Hematopoietic multipotent progenitor cell treated with erythropoietin and hydrocortisone succinate and interleukin-3 and kit ligand, for 15 days (in vitro differentiated cells): ENCODE measurements at places on chromosomes 3 and 15.

GRCh38 chr3:40130721-40131120, 178.8 kb upstream of the EIF1B start:
- DNase-seq, result no peak

DNA sequence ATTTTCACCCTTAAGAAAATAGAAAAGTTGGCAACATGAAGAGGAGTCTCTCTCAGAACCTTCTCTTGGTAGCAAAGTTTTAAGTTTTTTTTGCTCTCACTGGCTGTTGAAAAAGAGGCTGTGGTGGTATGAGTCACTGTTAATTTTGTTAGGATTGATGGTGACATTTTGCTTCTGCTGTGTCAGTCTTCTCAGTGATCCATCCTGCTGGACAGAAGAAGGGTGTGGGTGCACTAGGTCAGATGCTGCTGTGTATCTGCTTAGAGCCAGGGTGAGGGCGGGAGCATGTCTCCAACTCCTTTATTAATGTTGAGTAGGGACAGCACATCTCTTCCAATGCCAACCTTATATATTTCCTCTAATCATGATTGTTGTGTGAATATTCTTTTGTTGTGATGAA, 369.5 kb downstream of the FEZF2 start:
- DNase-seq, result no peak

GRCh38 chr15:90268415-90268814, 2.9 kb downstream of the NGRN start:
- no peak for DNase-seq

GRCh38 chr3:37279236-37279635, 104.9 kb upstream of the LRRFIP2 start:
- no peak for DNase-seq

GRCh38 chr3:101379658-101380376, 59.4 kb upstream of the IMPG2 start:
- DNase-seq, result no peak

DNA sequence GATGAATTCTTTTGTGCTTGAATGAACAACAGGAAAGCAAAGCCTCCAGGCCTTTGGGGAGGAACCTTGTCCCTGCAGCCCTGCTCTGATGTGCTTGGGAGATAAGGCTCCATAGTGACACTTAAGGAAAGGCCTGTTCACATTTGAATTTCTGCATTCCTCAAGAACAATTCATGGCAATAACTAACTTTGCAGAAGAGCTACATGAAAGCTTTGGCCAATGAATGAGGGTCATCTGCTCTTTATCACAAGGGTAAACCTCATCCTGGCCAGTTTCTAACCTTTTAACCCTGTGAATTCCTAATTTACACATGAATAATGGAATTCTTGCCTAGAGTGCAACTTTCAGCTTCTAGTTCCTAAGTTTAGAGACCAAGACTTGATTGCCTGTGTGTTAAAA, 5.6 kb downstream of the PRTG start:
- no peak for DNase-seq

GRCh38 chr3:188855675-188856074, 316.1 kb upstream of the TPRG1 start:
- DNase-seq, result no peak

DNA sequence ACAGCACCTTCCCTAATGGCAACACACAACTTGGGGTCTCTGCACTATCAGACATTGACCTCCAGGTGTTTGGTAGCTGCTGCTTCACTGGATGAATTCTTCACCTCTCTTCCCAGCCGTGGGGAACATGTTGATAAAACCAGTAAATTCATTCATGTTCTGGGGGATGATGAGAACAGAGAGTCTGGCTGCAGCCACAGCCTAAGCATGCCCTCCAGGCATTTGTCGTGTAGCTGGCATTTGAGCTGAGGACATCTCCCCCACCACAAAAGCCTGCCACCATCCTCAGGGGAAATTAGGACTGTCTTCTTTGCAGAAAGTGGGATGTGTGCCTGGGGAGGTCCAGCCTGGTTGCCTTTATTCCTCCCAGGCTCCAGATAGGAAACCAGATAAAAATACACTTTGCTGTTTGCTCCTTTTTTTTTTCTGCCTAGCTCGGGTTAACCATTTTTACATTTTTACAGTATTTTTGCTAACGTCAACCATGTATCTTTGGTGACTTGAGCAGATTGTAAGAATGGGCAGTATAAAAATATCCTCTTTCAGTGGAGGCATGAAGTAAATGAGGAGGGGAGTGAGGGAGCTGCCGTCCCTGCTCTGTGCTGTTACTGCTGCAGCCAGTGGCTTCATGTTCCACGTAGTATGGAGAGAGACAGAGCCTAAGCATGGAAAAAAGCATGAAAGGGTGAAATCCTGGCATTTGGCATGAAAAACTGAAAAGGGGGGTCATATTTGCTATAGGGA, 444.0 kb downstream of the EPHB1 start:
- no peak for DNase-seq

- DNase-seq, result no peak
Measured at GRCh38 chr3:186979852-186980251, 49.5 kb downstream of the ST6GAL1 start.

DNA sequence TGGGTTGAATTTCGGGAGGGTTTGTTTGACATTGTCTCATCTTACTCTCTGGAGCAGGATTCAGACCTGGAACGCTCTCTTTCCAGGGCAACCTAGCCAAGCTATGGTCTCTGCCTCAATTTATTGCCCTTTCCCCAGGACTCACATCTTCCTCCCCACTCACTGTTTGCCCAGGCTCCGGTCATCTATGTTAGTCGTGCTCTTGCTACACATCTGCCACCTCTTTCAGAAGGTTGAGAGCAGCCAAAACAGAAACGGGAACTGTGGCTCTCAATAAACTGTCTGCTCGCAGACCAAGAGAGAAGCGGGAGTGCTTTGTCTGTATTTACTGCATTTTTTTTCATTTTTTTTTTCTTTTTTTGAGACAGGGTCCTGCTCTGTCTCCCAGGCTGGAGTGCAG, 81.6 kb downstream of the ST6GAL1 start:
- no peak for DNase-seq

- no peak for DNase-seq
Measured at GRCh38 chr15:44136991-44137477, 58.0 kb downstream of the FRMD5 start.

DNA sequence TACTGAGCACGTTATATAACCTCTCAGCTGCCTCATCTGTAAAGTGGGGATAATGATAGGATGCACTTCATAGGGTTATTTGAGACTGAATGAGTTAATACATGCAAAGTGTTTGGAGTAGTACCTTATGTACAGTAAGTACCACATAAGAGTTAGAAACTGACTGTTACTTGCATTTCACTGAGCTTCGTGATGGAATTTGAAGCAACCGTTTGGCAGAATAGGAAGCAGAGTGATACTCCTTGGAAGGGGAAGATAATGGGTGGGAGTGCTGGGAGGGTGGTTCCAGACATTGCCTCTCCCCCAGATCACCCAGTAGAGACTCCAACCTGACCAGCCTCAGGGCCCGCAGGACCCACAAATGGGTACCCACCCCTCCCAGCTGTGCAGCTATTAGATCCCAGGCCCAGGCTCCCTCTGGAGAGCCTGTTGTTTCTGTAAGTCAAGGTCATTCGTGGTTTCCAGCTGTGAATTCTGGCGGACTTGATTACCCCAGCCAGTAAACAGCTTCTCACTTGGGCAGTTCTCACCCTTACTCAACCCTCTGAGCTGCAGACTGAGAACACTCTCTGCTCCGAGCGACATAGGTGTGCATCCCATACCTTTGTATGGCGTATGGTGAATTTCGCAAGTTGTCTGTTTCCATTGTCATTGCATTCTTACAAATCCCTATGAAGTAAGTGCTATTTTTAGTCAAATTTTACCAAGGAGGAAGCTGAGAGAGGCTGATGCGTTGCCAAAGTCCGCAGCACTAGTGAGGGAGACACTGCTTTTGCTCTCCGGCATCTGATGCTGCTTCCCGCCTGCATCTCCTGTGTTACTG, 11.1 kb downstream of the ALPK3 start:
- no peak for DNase-seq

- no peak for DNase-seq
Measured at GRCh38 chr3:193998628-193999195, 137.2 kb upstream of the HES1 start.

GRCh38 chr3:139534455-139534812, 5.1 kb downstream of the RBP1 start:
- no peak for DNase-seq

GRCh38 chr3:36812240-36812639, 47.9 kb upstream of the DCLK3 start:
- DNase-seq, result no peak
